A549 treated with RU486 at 1 μM for 4 hours (cell line): ENCODE measurements at places on chromosomes 7 and 10. TPM values are rescaled to one million over a fixed set of nuclear protein-coding genes. Genes with fewer than 3 reads are reported as not detected.

ACHE gene
- total RNA-seq = 1.4 to 2.5 TPM (median 2.2 TPM) in 5 replicates

C10orf71 gene
- total RNA-seq = not detected in 5 replicates

BTBD16 gene
- total RNA-seq = 0.32 to 0.80 TPM (median 0.49 TPM) in 5 replicates

TMEM130 gene
- 0.30 to 0.54 TPM (median 0.39 TPM) in 5 replicates for total RNA-seq

ELN gene
- total RNA-seq = 0.08 to 0.10 TPM (median 0.09 TPM) in 4 of 5 replicates, not detected in the other

POLL gene
- 11.6 to 19.9 TPM (median 15.3 TPM) in 5 replicates for total RNA-seq

BMPR1A gene
- total RNA-seq = 15.1 to 26.7 TPM (median 23.2 TPM) in 5 replicates

ABI1 gene
- 47.9 to 57.5 TPM (median 56.0 TPM) in 5 replicates for total RNA-seq

RTKN2 gene
- total RNA-seq = 0.58 to 1.2 TPM (median 1.0 TPM) in 5 replicates

TMEM213 gene
- total RNA-seq = not detected in 5 replicates

SLC26A5 gene
- not detected in 5 replicates for total RNA-seq

HDAC9 gene
- total RNA-seq = 0.15 to 0.38 TPM (median 0.22 TPM) in 5 replicates

IL2RA gene
- total RNA-seq = not detected in 5 replicates

NPC1L1 gene
- total RNA-seq = 0.05 to 0.14 TPM (median 0.06 TPM) in 5 replicates

ADIRF gene
- 0.21 TPM in 1 of 5 replicates, not detected in the others for total RNA-seq

SLC18A2 gene
- not detected in 5 replicates for total RNA-seq

OTUD1 gene
- 2.0 to 4.8 TPM (median 4.1 TPM) in 5 replicates for total RNA-seq

SMARCD3 gene
- 9.3 to 11.4 TPM (median 10.4 TPM) in 5 replicates for total RNA-seq

MSS51 gene
- total RNA-seq = 0.36 to 0.79 TPM (median 0.41 TPM) in 5 replicates

HMX3 gene
- 0.12 TPM in 1 of 5 replicates, not detected in the others for total RNA-seq

NPSR1 gene
- not detected in 5 replicates for total RNA-seq

LHFPL3 gene
- not detected in 5 replicates for total RNA-seq

MTPN gene
- 63.2 to 125 TPM (median 122 TPM) in 5 replicates for total RNA-seq

PDIA4 gene
- 174 to 189 TPM (median 181 TPM) in 5 replicates for total RNA-seq

MALRD1 gene
- not detected in 5 replicates for total RNA-seq

ING3 gene
- 4.8 to 7.6 TPM (median 5.4 TPM) in 5 replicates for total RNA-seq

PLOD3 gene
- 60.2 to 81.0 TPM (median 74.2 TPM) in 5 replicates for total RNA-seq

DDC gene
- total RNA-seq = 0.77 to 1.8 TPM (median 1.2 TPM) in 5 replicates

ASIC3 gene
- 5.7 to 12.6 TPM (median 12.2 TPM) in 5 replicates for total RNA-seq

DPYSL4 gene
- 13.4 to 19.1 TPM (median 16.4 TPM) in 5 replicates for total RNA-seq

LIPF gene
- total RNA-seq = not detected in 5 replicates

GNAI1 gene
- total RNA-seq = 26.2 to 41.9 TPM (median 39.4 TPM) in 5 replicates

SAMD9 gene
- total RNA-seq = 1.8 to 7.4 TPM (median 5.9 TPM) in 5 replicates

NODAL gene
- not detected in 5 replicates for total RNA-seq

RAB19 gene
- total RNA-seq = not detected in 5 replicates

GDI2 gene
- total RNA-seq = 184 to 281 TPM (median 208 TPM) in 5 replicates

SUN3 gene
- 0.20 TPM in 1 of 5 replicates, not detected in the others for total RNA-seq
